ENCODE measurements at places on chromosomes 5 and 9. TPM values are rescaled to one million over a fixed set of nuclear protein-coding genes. Genes with fewer than 3 reads are reported as not detected.

NTRK2 gene
- polyA plus RNA-seq = 1.1 TPM

DNA sequence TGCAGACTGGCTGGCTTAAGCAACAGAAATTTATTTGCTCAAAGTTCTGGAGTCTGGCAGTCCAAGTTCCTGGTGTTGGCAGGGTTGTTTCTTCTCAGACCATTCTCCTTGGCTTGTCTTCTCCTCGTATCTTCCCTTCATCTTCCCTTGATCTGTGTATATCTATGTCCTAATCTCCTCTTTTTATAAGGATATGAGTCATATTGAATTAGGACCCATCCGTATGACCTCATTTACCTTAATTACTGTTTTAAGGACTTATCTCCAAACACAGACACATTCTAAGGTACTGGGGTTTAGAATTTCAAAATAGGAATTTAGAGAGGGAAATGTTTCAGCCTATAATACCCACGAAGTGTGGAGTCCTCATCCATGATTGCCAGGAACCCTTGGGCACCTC lies 13.1 kb upstream of the LPAR1 start:
- no peak for DNase-seq

DNA sequence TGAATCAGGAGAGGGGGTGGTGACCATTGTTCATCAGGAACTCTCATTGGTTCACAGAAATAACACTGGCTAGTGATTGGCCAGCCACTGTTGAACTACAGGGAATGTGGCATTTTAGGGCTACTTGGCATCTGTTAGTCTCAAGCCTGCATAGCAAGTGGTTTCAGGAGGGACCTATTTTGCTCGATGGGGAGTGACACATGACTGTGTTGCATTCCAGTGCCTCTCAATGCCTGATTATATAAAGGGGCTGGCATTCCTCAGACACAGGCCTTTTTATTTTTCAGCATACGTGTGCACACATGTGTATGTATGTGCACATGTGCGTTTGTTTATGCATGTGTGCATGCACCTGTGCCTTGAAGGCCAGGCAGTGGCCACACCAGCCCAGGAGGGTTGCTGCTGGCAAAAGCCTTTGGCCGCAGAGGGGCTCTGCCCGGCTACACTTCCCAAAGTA lies 23.2 kb downstream of the FGD3 start:
- no peak for DNase-seq

- DNase-seq = no peak
Observed at GRCh38 chr5:5882706-5883105, 460.2 kb downstream of the ICE1 start.

DNA sequence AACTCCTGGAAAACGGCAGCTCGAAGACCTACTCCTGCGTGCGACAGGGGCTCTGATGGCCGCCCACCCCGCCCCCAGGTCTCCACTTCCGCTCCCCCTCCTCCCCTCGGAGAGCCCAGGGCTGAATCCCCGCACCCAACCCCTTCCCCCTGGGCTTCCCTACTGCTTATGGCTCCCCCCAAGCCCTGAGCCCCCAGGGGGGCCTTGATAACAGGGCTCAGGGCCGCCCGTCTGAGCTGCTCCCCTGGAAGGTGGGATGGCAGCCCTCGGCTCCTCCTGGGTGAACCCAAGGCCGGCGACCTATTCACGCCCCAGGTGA lies 30.4 kb downstream of the GLT6D1 start:
- DNase-seq = no peak

DNA sequence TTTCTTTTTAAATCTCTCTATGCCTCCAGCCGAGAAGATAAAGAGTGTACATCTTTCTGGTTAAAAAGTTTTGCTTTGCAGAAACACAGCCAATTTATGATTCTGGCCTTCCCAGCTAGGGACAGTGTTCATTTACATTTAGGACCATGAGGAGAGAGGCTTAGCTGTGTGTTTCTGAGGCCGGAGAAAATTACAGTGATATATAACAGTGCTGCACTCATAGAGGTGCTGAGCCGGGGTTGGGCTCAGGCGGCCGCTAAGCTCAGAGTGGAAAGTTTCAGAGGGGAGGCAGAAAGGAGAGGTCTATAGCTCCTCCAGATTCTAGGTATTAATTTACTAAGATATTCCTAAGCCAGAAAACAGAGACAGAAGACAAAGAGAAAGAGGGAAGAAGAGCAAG lies 37.0 kb upstream of the LCP2 start:
- DNase-seq = no peak

GRCh38 chr9:85676790-85677189 lies 65.0 kb downstream of the AGTPBP1 start:
- DNase-seq = no peak

PCDHA11 gene
- 0.09 TPM for polyA plus RNA-seq

DNA sequence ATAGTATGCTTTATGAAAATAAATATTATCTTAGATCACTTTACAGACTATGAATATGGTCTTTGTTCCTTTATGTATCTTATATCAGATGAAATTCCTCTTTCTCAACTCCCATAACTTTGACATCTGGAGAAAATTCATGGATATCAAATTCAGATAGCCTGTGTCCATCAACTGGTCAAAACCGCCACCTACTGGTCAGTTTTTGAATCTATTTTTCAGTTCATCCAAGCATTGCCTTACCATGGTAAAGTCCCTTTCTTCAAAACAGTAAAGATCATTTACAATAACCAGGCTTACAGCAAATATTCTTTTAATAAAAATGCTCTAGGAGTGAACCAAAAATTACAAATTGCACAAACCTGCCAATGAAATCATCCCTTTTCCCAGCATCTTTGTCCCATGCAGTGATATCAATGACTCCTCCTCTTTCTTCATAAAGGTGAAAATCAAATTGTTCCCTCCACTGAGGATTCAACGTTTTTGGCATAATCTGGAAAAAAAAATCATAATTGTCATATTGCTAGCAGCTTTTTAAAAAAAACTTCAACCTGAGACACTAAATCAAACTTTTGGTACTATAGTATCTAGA lies 290.5 kb downstream of the SLF1 start:
- peak; percentile 17 for DNase-seq

CD180 gene
- 1.9 TPM for polyA plus RNA-seq

DNA sequence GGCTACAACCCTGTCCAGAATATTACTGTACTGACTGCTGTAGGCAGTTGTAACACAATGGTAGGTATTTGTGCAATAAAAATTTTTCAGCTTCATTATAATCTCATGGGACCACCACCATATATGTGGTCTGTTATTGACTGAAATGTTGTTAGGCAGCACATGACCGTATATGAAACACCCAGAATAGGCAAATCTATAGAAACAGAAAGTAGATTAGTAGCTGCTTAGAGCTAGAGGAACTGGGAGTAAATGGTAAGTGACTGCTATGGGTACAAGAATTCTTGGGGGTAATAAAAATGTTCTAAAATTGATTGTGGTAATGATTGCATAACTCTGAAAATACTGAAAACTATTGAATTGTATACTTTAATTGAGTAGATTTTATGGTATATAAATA lies 185.7 kb downstream of the ESM1 start:
- DNase-seq = no peak

DNA sequence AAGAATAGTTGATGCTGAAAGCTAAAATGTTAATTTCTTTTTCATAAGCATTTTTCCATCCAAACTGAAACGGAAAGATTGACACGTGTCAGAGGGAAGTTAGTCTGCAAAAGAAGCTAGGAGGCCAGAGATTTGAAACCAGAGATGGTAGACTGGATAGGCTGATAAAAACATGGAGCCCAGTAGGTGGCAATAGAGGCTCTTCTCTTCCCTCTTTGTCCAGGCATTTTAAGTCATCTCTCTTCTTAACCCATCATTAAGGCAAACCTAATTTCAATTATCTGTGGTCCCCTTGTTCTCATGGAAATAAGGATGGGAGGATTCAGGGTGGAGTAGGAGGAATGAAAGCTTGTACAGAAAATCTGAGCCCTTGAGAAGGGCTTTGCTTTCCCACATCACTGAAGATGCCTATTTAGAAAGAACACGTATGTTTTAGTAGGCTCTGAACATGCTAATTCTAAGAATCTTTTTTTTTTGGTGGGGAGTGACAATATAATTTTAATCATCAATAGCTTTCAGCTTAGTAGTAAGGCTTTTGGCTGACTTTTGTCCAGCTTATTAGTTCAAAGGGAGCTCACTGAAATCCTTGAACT lies 66.6 kb downstream of the ZNF474 start:
- DNase-seq = peak; percentile 43
